Mesothelial cell of epicardium (in vitro differentiated cells): ENCODE measurements at places on chromosomes 7 and 10. TPM values are rescaled to one million over a fixed set of nuclear protein-coding genes. Genes with fewer than 3 reads are reported as not detected.

SPDYE5 gene
- 0.14 to 0.16 TPM in 2 of 3 replicates, not detected in the other for total RNA-seq

FAM241B gene
- 19.2 to 20.9 TPM (median 20.1 TPM) in 3 replicates for total RNA-seq

DNA sequence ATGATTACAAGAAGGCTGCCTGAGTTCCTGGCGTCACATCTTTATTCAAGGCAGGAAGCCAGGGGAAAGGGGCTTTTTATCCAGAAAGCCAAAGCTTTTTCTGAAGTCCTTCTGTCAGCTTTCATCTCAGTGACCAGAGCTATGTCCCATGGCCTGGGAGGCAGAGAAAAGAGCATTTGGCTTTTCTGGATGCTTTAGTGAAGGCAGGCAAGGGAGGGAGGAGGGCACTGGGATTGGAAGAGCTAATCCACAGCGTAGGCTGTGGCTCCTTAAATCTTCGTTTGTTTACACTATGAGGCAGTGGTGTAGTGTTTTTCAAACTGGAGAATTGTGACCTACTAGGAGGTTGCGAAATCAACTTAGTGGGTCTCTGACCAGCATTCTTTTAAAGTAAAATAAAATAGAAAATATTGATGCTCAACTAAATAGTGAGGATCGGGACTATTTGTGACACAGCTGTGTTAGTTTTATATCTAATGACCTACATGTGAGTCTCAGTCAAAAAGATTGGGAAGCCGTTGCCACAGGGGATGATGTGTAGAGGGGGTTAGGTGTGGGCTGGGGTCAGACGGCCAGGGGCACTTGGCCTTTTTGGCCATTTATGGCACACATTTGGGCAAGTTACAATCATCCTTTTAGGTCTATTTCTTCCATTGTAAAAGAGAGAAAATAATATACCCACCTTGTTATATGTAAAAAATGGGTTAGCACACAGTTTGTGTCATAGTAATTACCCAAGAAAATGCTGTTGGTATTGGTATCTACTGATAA is 14.1 kb downstream of the CRYGN start:
- no peak for DNase-seq

DNA sequence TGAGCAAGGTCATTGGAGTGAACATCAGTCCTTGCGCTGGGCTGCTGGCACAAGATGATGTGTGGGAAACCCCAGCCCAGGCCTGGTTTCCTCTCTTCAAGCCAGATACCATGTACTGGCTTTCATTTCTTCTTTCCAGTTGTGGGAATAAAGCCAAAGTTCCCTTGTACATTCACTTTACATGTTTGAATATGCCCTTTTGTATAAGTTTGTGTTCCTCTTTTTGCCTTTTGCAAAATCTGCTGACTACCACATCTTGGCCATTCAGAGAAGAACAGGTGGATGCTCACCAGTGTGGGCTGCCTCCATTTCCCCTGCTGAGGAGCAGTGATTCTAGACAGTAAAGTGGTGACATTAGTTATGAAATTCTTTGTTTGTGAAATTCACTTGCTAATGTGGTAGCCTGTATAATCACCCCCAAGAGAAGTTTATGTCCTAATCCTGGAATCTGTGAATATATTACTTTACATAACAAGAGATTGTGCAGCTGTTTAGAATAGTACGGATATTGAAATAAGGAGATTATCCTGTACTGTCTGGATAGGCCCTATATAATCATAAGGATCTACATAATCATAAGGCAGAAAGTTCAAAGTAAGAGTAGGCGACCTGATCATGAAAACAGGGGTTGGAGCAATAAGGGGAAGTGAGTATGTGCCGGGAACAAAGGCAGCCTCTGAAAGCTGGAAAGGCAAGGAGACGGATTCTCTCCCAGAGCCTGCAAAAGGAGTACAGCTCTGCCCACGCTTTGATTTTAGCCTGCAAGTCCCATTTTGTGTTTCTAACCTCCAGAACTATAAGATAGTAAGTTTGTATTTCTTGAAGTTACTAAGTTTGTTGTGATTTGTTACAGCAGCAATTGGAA is 18.8 kb upstream of the AOAH start:
- DNase-seq, result no peak

GRCh38 chr10:14700546-14700945 is 74.2 kb downstream of the FAM107B start:
- no peak for DNase-seq

GBX1 gene
- total RNA-seq, result 0.20 TPM in 1 of 3 replicates, not detected in the others

DNA sequence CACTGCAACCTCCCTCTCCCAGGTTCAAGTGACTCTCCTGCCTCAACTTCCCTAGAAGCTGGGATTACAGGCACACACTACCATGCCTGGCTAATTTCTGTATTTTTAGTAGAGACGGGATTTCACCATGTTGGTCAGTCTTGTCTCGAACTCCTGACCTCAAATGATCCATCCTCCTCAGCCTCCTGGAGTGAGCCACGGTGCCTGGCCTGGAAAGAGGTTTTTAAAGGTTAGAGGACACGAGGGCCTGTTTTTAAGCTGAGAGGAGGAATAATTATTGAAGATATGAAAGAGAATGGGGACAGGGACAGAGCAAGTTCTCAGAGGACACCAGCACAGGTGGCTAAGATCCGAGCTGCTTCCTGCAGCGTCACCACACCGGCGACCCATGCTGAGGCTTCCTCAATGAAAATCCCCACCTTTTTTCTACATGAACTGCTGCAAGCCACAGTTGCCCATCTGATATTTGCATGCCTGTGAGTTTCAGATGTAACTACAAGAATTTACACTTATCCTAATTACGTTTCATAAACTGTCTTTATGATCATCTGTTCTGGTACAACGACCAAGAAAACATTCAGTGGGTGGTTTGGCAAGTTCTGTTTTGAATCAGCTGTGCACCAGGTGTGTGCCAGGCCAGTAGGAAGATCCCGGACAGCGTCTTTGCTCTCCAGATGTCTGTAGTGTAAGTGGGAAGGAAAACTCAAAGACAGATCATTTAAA is 76.0 kb downstream of the HIP1 start:
- DNase-seq, result no peak

CDK13 gene
- total RNA-seq, result 75.8 to 82.0 TPM (median 76.0 TPM) in 3 replicates

NT5C3A gene
- total RNA-seq, result 28.2 to 32.0 TPM (median 29.8 TPM) in 3 replicates

GRCh38 chr7:36207451-36208291 is 54.6 kb downstream of the EEPD1 start:
- DNase-seq, result no peak

DNA sequence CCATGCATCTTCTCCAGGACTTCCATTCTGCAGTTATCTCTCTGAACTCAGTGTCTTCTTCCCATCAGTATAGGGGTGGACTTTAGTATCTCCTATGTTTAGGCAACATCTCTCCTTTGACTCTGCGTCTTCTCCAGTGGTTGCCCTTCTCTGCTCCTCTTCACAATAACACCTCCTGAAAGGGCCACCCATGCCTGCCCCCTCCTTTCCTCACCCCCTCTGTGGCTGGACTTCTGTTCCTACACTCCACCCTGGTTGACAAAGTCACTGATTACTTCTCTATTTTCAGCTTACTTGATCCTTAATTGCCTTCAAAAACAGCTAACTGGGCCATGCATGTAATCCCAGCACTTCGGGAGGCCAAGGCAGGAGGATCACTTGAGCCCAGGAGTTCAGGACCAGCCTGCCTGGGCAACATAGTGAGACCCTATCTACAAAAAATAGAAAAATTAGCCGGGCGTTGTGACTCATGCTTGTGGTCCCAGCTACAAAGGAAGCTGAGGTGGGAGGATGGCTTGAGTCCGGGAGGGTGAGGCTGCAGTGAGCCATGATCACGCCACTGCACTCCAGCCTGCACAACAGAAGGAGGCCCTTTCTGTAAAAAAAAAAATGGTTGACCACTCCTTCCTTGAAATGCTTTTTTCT is 13.7 kb downstream of the SRGN start:
- DNase-seq, result no peak

TCF7L2 gene
- total RNA-seq, result 76.4 to 84.0 TPM (median 78.0 TPM) in 3 replicates

DNA sequence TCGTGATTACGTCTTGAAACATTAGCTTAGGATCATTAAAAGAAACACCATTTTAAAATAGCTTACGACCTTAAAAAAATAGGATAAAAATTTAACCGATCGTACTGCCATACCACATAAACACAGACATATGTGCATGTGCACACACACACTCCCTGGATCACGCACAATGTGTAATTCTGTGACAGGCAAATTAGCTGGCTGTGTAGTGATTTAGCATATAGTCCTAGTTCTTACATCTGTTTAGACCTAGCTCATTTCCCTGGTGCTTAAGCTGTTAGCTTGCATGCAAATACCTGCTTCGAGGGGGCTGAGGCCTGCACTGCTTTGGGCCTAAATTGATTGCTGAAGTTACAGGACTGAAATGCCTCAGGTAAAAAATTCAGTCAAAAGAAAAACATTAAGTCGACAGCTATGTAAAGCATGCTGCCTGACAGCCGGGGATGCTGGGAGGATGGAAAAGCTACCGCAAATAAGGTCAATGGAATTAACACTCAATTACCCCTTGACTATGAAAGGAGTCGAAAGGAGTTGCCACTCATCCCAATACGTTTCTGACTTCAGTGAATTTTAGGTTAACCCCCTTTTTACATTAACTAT is 267.1 kb upstream of the FZD8 start:
- no peak for DNase-seq

- no peak for DNase-seq
Measured at GRCh38 chr10:10792681-10793080, 225.0 kb upstream of the CELF2 start.

- no peak for DNase-seq
Measured at GRCh38 chr7:116306409-116307048, 96.2 kb downstream of the TES start.

DNA sequence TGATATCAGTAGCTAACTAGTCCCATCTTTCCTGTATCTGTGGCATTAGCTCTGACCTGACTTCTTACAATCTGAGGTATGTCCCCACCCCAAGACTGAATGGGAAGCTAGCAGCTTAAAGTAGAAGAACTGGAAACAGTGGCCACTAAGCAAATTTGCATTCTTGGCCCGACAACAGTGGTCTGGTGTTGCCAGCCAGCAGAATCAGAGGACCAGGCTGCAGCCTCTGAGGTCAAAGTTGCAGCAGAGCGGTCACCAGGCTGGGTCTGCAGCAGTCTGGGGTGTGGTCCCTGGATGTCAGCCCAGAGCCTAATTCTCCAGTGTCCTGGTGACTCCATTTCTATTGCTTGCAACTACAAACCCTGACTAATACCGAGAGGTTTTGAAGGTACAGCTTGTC is 26.3 kb downstream of the FAM107B start:
- no peak for DNase-seq

CLRN3 gene
- not detected in 3 replicates for total RNA-seq

- no peak for DNase-seq
Measured at GRCh38 chr10:26048756-26049155, 114.7 kb downstream of the MYO3A start.

DNA sequence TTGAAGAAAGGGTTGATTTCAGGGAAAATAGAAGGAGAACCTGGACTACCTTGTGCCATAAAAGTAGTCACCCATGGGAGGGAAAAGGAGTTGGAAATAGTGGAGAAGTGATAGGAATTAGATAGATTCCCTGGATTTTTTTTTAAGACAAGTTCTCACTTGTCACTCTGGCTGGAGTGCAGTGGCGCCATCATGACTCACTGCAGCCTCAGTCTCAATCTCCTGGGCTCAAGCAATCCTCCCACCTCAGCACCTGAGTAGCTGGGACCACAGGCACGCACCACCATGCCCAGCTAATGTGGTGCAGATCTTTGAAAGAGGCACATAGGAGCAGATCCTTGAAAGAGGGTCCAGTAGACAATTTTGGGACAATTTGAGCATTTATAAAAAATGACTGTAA is 9.5 kb upstream of the BLNK start:
- DNase-seq, result no peak

DNA sequence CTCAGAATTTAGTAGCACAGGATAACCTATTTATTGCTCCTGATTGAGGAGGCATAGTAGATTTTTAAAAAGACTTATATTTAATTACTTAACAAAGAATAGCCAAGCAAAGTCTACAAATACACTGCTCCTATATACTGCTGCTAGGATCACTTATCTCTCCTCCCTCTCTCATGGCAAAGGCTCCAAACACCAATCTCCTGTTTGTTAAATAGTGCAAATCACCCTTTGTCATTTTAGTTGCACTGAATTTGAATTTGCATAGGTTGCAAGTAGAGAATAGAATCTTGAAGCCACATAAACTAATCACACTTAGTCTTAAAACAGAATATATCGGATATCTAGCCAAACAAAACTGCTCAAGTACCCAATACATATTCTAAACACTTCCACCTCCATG is 219.1 kb upstream of the LRRN3 start:
- no peak for DNase-seq

- no peak for DNase-seq
Measured at GRCh38 chr7:20503278-20503950, 112.1 kb upstream of the ABCB5 start.

- DNase-seq, result no peak
Measured at GRCh38 chr7:43674559-43675436, 54.5 kb downstream of the COA1 start.

- DNase-seq, result no peak
Measured at GRCh38 chr7:128302139-128302538, 41.6 kb downstream of the RBM28 start.

DNA sequence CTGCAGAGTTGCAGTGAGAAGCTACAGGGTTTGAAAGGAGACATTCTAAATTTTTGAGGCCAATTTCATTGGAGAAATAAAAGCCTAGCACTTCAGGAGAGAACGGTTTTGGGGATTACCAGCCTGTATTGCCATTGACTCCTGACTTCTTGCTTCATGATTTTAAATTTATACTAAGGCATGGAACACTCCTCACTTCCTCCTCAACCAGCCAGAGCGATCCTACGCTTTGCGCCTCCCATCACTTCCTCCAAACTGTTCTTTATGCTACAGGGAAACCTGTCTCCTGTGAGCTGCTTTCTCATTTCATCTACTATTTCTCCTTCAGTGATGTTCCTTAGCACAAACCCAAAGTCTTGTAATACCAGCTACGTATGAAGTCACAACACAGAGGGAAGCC is 495.1 kb downstream of the SUGCT start:
- no peak for DNase-seq

- DNase-seq, result no peak
Measured at GRCh38 chr7:29955799-29956486, 33.7 kb downstream of the SCRN1 start.

DNA sequence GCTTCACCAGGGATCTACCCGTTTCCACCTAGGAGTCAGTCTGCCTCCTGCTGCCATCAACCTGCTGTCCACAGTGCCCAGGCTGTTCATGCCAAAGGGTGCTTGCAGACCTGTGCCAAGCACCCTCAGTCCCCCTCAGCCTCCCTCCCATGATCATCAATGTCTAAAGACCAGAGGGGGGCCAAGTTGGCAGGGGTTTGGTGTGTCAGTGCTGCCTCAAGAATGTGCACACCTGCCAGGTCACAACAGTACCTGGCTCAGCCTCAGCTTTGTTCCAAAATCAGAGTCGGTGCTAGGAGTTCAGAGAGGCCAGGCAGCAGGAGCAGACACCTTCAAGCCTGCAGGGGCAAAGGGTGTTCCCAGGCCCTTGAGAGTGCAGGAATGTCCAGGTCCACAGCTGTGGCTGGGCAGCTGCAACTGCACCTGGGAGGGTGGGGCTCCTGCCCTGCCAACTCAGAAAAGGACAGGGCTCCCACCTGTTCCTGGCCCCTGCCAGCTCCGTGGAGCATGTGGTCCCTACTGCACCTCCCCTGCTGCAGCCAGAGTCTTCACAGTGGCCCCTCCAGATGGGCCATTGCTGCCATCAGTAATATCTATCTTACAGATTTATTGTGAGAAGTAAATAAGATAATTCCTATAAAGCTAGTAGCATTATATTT is 219.5 kb downstream of the POLR1F start:
- DNase-seq, result no peak

- no peak for DNase-seq
Measured at GRCh38 chr7:92778972-92779371, 57.4 kb downstream of the CDK6 start.

UPF2 gene
- 25.4 to 26.8 TPM (median 26.4 TPM) in 3 replicates for total RNA-seq

GRCh38 chr10:49222170-49222569 is 34.0 kb upstream of the TMEM273 start:
- DNase-seq, result no peak

- no peak for DNase-seq
Measured at GRCh38 chr7:28408105-28408959, 4.0 kb upstream of the CREB5 start.
